ENCODE measurements at places on chromosomes 16 and 17.

GRCh38 chr16:30377812-30378235 lies 3.2 kb downstream of the MYL11 start:
- DNase-seq = no peak

DNA sequence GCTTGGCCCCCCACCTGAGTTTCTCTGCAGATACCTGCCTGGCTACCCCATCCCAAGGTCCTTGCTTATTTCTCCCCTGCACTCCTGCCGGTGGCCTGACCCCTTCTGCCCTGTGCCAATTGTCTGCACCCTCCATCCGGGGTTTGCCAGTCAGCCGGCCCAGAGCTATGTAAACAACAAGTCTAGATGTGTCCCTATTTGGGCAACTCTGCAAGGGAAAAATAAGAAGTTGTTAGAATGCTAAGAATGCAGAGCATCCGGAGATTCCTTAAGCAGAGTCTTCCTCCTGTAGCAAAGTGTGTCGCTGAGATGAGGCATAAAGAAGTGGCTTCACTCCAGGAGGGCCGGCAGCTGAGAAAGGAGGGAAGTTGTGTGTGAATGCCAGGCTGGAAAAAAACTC lies 46.6 kb downstream of the RGS9 start:
- no peak for DNase-seq

- no peak for DNase-seq
Observed at GRCh38 chr16:31532896-31533295, 5.2 kb downstream of the AHSP start.

DNA sequence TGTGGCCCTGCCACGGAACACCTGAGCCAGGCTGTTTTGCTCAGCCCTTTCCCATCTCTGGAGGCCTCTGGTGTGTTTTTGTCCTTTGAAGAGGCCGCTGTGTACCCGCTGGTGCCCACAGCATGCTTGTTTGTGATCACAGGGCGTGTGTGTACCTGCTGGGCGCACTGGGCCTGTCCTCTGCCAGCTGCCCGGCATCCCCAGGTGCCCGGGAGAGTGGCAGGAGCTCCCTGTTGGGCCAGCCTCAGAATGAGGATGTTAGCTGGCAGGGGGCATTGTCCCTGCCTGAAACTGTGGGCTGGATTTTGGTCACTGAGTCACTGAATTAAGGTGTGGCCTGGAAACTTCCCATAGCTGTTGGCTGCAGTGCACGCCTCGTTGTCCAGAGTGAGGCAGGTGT lies 31.1 kb downstream of the BAIAP2 start:
- no peak for DNase-seq

DNA sequence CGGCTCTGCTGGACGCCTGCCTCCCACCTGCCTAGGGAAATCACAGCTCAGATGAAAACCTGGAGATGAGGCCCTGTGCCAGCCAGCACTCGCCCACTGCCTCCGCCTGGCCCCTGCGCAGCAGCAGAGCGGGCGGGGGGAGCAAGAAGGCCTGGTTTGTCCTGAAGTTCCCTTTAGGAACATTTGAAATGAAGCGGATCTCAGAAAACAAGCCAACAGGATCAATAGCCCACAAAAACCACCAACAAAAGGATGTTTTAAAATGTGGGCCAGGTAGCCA lies 48.0 kb downstream of the RBFOX3 start:
- DNase-seq = no peak

GRCh38 chr16:24807301-24807700 lies 38.5 kb upstream of the SLC5A11 start:
- no peak for DNase-seq

DNA sequence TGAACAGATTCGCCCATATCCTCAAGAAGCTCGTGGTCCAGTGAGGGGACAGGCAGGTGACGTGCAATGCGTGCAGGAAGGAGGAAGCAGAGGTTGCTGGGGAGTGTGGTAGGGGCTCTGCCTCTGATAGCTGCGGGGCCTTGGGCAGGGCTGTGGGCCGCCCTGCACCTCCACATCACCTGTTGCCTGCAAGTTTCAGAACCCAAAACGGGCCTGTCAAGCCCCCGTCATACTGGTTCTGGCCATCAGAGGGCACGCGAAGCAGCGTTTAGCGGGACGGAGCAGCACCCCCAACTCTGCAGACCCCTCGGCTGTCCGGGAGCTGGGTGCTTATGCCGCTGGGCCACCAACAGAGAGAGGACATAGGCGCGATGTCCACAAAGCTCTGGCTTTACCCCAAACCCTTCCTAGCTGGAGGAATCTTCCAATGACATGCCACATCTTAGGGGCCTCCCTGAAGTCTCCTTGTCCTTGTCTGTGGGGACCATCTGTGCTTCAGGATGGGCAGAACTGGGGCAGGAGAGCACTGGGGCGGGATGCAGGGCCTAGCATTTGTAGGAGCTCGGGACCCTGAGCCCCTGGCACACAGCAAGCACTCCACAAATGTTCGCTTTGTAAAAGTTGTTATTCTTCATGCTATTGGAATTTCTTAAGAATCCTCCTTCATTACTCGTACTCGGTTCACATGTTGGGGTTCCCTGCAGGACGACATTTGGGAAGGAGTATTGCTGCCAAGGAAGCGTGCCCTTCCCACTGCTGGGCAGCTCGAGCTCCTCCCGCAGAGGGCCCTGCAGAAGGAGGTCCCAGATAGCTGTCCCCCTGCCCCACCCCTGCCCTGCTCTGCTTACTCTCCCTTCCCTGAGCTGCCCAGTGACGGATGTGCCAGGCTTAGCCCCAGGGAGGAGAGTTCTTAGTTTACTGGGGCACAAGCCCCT lies 64.3 kb downstream of the CNGB1 start:
- DNase-seq = no peak

- no peak for DNase-seq
Observed at GRCh38 chr16:30551781-30552180, 6.4 kb downstream of the ZNF764 start.

GRCh38 chr17:67044016-67044772 lies at the start of gene CACNG1:
Gene CACNG1 (plus strand): TSS chr17:67044554. CDS start chr17:67044661, 107 bp downstream.
- no peak for DNase-seq

DNA sequence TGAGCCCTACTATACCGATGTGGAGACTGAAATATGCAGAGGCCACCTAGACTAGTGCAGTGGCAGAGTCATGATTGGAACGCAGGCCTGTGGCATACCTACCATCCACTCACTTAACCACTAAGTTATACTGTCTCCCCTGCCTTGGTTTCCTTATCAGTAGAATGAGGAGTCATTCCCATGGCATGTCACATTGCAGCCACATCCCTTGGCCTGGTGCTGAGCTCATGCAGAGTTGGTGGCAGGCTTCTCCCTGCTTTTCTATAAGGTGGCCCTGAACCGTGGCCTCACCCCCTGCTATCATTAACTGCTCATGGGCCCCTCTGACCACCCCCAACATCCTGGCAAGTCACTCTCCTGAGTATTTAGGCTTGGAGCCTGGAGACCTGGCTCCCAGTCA lies 212.5 kb downstream of the KATNIP start:
- no peak for DNase-seq
